ENCODE measurements at places on chromosomes 7 and 10. TPM values are rescaled to one million over a fixed set of nuclear protein-coding genes. Genes with fewer than 3 reads are reported as not detected.

The ELFN1 gene
- 1.2 TPM for total RNA-seq

DNA sequence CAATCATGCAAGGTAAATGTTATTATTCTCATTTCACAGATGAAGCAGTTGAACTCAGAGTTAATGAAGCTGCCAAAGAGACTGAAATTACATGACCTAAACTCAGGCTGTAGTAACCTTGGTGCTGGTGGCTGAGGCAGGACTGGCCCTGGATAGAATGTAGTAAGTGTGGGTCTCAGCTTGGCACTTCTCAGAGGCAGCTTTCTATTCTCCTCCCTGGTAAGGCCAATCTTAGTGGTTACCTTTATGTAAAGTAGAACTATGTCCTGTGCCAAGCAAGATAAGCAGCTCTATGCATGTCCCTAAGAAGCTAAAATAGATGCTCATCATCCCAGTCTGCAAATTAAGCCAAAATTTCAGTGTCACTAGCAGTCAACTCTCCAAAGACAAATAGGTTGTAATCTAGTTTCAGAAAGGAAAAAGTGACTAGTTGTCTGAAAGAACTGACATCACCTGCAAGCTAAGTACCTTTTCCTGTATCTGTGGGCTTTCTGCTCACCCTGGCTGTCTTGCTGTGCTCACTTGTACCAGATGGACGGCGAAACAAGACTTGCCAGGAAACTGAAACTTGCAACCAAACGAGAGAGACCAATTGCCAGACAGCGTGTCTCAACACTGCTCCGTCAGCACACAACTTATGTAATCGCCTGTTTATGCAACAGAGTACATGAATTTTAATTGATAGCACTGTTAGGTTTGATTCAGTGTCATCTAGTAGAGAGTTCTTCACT is 43.7 kb downstream of the CH25H start:
- no peak for DNase-seq

DNA sequence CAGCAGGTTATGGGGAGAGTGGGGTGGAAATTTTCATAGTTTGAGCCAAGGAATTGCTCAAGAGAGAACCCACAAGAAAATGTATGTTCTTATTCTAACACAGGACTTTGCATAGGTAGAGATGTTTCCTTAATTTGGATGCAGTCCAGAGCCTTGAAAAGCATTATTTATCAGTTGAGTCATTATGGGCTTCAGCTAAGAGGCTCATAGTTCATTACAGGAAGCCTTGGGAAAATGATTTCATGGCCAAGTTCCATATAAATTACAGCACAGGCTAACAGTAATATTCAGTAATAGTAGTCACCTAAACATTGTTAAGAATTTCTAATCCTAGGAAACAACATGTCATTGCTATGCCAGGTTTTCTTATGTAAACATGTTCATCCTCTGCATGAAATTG is 131.1 kb upstream of the PTPRZ1 start:
- no peak for DNase-seq

DNA sequence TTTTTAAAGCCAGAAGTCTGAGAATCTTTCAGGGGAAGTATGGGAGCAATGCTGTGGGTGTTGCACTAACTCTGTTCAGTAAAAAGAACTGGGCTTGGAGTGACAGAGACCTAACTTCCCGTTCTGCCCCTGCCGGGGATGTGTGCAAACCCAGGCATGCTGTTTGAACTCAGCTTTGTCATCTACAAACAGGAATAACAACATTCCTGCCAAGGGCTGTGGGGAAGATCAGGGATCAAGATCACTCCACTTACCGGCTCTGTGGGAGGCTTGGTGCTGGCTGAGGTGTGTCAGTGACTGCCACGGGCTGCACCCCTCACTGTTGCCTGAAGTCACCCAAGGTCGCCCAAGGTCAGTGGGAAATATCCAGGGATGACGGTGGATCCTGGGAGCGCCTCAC is 23.1 kb upstream of the DRGX start:
- no peak for DNase-seq

GRCh38 chr7:118288098-118288497 is 63.6 kb downstream of the ANKRD7 start:
- no peak for DNase-seq

- no peak for DNase-seq
Measured at GRCh38 chr7:85830982-85831381, 644.1 kb upstream of the SEMA3D start.

DNA sequence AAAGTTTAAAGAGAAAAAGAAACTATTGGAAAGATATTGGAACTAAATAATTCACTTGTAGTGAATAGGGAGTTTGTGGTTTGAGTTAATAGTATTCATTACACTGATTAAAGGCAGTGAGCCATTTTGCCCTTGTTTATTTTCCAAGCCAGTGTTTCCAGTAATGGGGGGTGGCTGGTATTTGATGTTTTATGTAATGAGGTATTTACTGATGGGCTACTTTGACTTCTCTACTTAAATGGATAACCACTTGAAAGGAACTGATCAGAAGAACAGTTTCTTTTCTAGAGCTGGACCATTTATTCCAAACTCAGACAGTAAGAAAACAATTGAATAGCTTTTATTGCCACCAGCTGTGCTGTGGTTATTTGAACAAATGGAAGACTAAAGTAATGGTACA is 227.0 kb upstream of the HDAC9 start:
- DNase-seq = no peak

- no peak for DNase-seq
Measured at GRCh38 chr10:101967713-101968112, 88.3 kb downstream of the ARMH3 start.

- DNase-seq = no peak
Measured at GRCh38 chr10:80350251-80350650, 6.3 kb downstream of the DYDC1 start.

All from pulmonary artery endothelial cell (primary cell).